Camera-type eye (tissue), 1 donor: ENCODE measurements at places on chromosomes 3 and 15. TPM values are rescaled to one million over a fixed set of nuclear protein-coding genes. Genes with fewer than 3 reads are reported as not detected.

The KBTBD12 gene
- total RNA-seq: 6.0 TPM

The CEMIP gene
- 4.0 TPM for total RNA-seq

The SCN5A gene
- total RNA-seq: 3.0 TPM

The CPNE9 gene
- total RNA-seq: 3.8 TPM

The ITGA11 gene
- total RNA-seq: 13.7 TPM

The CSPG4 gene
- 25.8 TPM for total RNA-seq

The ACP3 gene
- total RNA-seq: 3.7 TPM

The SLC28A1 gene
- total RNA-seq: 0.16 TPM

The SLC2A2 gene
- not detected for total RNA-seq

The PLA1A gene
- total RNA-seq: 1.3 TPM

The GPX1 gene
- 48.3 TPM for total RNA-seq

The GOLGA8J gene
- 0.33 TPM for total RNA-seq

The NUTM1 gene
- not detected for total RNA-seq

The TTC23 gene
- 40.0 TPM for total RNA-seq

The FYCO1 gene
- total RNA-seq: 51.7 TPM

The RASL12 gene
- 18.6 TPM for total RNA-seq

The CD276 gene
- 75.3 TPM for total RNA-seq

The LMAN1L gene
- total RNA-seq: 3.0 TPM

The CGNL1 gene
- 41.4 TPM for total RNA-seq

The CACNA1D gene
- 25.9 TPM for total RNA-seq

The SLC22A13 gene
- 0.27 TPM for total RNA-seq

The SGO1 gene
- total RNA-seq: 6.6 TPM

The DNAJA4 gene
- 30.6 TPM for total RNA-seq

The PODXL2 gene
- total RNA-seq: 99.9 TPM
